ENCODE measurements at places on chromosomes 5 and 9.

DNA sequence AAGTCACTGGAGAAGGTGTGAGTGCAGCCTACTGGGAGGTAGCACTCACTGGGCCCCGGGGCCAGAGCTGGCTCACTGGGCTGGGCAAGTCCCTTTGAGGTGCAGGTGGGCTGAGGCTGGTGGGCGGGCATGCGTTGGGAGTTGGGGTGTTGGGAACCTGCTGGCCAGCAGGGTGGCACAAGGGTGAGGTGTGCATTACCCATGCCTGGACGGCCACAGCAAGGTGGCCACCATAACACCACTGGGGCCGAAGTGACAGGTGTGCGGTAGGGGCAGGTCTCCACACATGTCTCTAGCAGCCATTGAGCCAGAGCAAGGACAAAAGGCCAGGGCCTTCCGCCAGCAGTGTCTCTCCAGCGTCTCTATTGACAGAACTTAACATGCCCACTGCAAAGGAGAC, 22.6 kb downstream of the PRRT1B start:
- no peak for DNase-seq

DNA sequence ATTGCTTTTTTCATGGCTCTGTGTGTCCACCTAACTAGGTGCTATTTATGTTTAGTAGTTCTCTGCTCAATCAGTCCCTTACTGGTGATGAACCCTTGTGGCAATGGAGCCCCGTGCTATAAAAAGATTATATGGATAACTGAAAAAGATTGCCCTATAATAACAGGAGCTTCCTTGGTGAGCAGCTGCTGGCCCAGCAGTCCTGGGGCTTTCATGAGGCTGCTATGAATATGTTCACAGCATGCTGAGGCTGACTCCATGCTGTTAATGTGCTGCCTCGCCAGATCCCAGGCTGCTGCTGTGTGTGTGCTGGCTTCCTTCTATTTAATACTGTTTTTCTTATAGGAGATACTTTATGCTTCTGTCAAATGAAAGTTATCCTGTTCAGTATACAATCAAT, 357.5 kb downstream of the TAF11L14 start:
- DNase-seq: no peak

- DNase-seq: no peak
Observed at GRCh38 chr9:124420991-124421543, 5.8 kb upstream of the PSMB7 start.

DNA sequence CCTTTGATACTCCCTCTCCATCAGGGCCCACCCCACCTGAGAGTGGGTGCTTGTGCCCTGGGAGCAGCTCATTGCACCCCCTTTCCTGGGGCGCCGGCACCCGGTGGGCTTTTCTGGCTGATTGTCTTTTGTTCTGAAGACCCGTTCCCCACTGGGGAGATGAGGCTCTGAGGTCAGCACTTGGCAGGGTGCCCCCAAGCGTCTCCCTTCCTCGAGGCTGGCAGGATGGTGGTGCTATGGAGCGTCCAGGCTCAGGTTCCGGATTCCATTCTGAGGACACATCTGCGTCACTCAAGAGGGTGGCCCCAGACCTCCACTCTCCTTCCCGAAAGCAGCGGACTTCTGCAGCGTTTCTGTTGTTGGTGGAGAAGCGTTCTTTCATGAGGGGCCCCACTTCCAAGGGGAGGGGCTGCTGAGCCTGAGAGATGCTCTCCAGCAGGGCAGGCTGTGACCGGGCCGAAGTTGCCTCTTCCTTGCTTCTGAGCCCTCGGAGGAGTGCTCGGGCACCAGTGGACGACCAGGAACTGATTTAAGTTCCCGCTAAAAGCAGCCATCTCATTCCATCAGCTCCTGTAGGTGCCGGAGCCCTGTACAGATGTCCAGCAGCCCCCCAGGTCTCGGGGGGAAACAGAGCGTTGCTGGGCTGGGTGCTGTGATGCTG, 42.2 kb downstream of the COL5A1 start:
- DNase-seq: no peak

- DNase-seq: no peak
Observed at GRCh38 chr9:32992595-32993238, 8.7 kb downstream of the APTX start.

- no peak for DNase-seq
Observed at GRCh38 chr5:128466554-128466953, 71.5 kb downstream of the FBN2 start.

GRCh38 chr9:122382901-122383850, 12.4 kb downstream of the PTGS1 start:
- no peak for DNase-seq

DNA sequence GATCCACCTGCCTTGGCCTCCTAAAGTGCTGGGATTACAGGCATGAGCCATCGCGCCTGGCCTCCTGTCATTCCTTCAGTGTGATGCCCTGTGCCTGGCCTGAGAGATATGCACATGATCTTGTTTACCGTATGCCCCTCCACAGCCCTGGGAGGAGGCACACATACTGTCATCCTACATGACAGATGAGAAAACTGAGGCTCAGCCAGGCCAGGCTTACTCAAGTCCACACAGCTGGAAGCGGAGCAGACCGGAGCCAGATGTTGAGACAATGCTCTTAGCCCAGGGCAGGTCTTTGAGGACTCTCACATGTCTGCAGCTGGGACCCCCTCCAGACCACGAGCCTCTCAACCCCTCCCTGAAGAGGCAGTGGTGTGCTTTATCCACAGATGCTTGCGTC, 38.7 kb upstream of the SH3PXD2B start:
- DNase-seq: no peak

DNA sequence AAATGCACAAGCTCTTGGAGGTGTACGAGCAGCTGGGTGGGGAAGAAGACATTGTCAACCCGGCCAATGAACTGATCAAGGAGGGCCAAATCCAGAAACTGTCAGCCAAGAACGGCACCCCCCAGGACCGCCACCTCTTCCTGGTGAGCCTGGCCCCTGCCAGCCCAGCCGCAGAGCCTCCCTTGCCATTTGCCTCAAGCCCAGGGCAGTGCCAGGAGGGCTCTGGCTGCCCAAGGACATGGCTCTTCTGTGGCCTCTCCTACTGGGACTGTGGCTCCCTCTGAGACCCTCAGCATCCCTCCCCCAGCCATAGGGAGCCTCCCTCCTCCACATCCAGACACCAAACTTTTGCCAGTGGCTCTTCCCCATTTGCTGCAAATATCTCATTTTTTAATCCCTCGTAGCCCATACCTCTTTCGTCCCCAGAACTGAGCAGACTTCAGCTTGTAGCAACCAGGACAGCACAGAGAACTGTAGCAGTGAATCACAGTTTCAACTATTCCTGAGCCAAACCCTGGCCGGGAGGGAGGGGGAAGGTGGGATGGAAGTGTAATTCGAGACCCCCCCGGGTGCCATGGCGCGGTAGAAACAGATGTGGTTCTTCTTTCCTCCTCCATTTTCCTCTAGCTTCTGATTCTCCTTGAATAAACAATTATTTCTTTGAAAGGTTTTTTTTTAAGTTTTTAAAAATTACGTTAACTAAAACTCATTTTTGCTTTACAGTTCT, 44.5 kb upstream of the SUSD3 start:
- DNase-seq: no peak

- peak; percentile 74 for DNase-seq
Observed at GRCh38 chr9:115198001-115198400, 80.0 kb upstream of the TNC start.

DNA sequence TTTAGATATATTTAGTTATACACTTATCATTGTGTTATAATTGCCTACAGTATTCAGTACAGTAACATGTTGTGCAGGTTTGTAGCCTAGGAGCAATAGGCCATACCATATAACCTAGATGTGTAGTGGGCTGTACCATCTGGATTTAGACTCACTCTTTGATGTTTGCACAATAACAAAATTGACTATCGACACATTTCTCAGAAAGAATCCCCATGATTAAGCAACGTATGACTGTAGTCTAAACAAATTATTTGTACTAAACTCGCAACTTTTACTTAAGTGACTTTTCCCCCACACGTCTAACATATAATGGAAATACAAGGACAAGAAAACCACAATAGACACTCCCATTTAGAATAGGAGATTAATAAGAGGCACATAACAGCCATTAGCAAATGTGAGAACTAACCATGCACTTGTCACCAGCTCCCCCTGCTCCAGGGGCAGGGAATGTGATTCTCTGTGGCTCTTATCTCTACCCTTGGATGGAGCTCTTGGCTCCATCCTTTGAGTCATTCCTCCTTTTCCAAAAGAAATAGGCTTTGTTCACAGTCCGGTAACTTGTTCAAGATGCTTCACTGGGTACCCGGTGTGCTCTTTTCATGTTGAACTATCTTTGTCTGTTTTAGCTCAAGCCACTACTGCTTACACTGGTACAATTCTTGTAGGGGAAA, 8.7 kb upstream of the B4GALT1 start:
- DNase-seq: no peak

- DNase-seq: no peak
Observed at GRCh38 chr5:1938310-1939000, 55.7 kb upstream of the IRX4 start.

DNA sequence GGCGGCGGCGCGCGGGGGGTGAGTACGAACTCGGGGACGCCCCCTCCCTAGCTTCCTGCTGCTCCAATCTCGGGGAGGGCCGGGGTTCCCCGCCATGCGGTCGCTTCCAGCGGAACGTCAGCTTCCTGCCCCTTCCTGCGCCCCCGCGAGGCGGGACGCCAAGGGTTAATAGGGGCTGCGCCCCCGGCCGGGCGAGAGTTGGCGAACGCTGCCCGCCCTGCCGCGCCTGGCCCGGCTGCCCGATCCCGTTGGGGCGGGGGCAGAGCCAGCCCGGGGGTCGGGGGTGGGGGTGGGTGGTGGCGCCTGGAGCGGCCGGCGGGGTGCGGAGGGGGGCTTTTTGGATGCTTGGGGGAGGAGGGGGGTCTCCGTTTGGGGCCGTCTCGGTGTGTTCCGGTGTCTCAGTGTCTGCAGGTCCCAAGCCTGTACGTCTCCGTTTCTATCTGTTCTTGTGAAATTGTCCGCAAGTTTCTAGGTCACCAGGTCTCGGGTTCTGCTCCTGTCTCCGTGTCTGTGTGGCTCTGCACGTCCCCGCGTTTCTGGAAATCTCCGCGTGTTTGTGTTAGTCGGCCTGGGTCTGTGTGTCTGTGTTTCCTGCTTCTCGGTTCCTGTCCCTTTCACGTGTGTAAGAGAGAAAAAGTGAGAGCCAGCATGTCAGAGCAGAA, 789 bp downstream of the COL27A1 start:
- no peak for DNase-seq

DNA sequence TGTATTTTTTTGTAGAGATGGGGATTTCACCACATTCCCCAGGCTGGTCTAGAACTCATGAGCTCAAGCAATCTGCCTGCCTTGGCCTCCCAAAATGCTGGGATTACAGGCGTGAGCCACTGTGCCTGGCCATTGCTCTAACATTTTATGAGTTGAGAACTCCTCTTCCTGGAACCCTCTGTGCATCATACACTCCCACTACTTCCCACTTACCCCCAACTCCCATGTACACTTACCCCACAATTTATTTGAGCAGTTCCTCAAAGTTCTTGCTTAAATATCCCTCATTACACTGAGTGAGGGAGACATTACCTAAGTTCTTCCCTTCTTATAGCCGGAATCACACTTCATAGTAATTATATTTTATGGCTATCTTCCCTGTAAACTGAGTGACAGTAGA, 42.9 kb upstream of the GALNT10 start:
- no peak for DNase-seq

- no peak for DNase-seq
Observed at GRCh38 chr9:86798966-86799365, 148.3 kb downstream of the GAS1 start.

- DNase-seq: no peak
Observed at GRCh38 chr5:132254321-132254977, 3.0 kb upstream of the PDLIM4 start.
